Fibroblast of skin of left quadriceps (primary cell): ENCODE measurements at places on chromosomes 4 and X.

GRCh38 chrX:33357606-33358005 is 146.3 kb upstream of the DMD start:
- DNase-seq = no peak

GRCh38 chr4:91116861-91117260 is 989.7 kb downstream of the CCSER1 start:
- no peak for DNase-seq

GRCh38 chrX:73577361-73577760 is 14.4 kb downstream of the CHIC1 start:
- DNase-seq = peak; percentile 9

DNA sequence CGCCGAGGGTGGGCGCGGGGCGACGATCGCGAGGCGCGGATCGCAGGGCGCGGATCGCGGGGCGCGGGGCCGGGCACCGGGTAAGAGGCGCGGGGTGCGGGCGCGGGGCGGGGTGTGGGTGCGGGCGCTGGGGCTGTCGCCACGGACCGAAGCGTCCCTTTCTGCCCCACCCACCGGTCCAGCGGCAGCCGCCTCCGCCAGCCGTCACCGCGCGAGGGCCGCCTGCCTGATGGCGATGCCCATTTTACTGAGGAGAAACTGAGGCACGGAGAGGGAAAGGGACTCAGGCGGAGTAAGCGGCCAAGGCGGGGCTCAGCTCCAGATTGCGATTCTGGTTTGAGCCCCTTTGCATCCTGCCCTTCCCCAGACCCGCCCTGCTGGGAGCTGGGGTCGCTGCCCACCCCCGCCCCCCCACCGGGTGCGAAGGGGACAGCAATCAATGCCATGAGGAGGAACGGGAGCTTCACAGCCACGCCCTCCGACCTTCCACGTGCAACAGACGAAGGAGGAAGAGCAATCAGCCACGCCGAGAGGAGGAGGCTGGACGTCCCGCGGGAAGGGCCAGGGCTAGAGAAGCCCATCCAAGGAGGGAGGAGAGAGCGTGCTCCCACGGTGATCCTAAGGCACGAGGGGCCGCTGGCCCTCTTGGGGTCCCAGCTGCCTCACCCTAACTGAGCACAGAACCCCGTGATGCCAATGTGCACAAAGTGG is 10.9 kb upstream of the MAN2B2 start:
- no peak for DNase-seq

DNA sequence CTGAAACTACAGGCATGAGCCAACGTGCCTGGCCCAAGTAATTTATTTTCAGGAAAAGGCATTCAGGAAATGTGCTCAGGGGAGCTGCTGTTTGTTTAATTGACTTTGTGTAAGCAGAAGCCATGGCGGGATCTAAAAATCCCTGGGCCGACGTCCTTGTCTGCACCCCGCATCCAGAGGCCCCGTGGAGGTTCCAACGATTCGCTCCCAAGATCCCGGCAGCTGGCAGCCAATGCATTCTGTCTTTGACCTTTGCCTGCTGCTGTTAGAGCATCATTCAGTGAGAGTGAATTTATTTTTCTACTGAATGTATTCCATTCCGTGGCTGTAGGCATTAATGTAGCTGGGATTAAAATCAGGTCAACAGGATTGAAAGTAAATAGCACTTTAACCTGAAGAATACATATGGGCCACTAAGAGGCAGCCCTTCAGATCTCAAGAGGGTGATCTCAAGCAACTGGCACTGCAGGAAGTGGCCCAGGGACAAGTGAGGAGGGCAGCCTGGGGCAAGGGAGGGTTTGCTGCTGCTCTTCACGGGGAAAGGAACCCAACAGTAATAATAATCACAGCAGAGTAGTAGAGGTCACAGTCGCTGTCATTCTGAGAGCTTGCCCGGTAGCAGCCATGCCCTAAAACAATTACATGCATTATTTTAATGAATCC is 75.2 kb downstream of the PSAPL1 start:
- no peak for DNase-seq

GRCh38 chr4:139054791-139055505 is 39.4 kb downstream of the NOCT start:
- no peak for DNase-seq

- no peak for DNase-seq
Observed at GRCh38 chrX:17525266-17525665, 150.3 kb downstream of the NHS start.

DNA sequence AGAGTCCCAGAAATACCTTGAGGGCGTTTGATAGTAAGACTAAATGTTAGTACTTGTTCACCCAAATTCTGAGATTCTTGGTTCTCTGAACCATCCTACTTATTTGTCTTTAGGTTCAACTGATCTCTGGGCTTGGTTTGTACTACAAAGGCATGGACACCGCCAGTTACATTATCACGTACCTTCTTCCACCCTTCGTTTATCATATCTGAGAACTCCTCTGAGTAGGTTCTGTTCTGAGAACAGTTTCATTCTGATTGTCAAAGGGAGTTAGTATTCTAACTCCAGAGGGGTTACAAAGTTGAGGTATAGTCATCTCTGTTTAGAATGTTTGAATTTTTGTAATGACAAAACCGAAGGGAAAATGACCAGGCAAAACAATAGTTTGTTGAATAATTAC is 19.3 kb downstream of the ZFX start:
- no peak for DNase-seq
